H1 (cell line): ENCODE measurements at places on chromosomes 1 and 21.

- no peak overlapping the region for H3K27ac ChIP-seq
- DNase-seq = no peak
- no peaks in the 10 kb centered on the region for H3K36me3 ChIP-seq
- no peak overlapping the region for H3K4me3 ChIP-seq
These were observed 5.6 kb downstream of the MX2 start for GRCh38 chr21:41367301-41367944.

DNA sequence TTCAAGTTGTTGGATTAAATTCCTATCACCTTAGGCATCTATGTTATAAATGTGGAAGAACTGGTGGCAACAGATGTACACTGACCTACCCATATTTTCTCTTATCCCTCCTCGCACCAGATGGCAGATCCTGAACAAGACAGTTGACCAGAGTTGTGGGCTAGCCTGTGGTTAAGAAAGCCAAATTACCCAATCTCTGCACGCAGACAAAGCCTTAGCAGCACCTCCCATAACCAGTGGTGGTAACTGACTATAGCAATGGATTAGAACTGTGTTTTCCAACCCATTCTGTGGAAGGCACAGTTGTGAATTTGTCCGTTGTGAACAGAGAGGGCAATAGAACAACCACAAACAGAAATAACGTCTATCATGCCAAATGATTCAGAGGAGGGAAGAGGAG is 20.6 kb downstream of the ABCB10 start:
- no peaks in the 10 kb centered on the region; the same call in 1 of the 2 replicates for H3K36me3 ChIP-seq
- no peak overlapping the region for H3K4me3 ChIP-seq
- no peaks in the 10 kb centered on the region for H3K4me1 ChIP-seq

DNA sequence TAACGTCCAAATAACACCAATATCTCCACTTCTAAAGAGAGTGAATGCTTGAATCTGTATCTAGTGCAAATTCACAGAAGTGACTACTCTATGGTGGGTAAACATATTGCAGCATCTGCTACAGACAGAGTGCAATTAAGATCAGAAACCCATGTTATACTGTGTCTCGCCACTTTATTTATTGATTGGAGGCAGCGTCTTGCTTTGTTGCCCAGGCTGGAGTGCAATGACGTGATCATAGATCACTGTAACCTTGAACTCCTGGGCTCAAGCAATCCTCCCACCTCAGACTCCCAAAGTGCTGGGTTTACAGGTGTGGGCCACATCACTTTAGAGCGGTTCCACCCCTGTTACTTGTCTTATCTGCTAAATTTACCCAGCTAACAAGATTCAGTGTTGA is 57.0 kb downstream of the HLCS start:
- no peaks in the 10 kb centered on the region for H3K4me1 ChIP-seq
- H3K4me3 ChIP-seq = no peak overlapping the region
- H3K27ac ChIP-seq = no peak overlapping the region

DNA sequence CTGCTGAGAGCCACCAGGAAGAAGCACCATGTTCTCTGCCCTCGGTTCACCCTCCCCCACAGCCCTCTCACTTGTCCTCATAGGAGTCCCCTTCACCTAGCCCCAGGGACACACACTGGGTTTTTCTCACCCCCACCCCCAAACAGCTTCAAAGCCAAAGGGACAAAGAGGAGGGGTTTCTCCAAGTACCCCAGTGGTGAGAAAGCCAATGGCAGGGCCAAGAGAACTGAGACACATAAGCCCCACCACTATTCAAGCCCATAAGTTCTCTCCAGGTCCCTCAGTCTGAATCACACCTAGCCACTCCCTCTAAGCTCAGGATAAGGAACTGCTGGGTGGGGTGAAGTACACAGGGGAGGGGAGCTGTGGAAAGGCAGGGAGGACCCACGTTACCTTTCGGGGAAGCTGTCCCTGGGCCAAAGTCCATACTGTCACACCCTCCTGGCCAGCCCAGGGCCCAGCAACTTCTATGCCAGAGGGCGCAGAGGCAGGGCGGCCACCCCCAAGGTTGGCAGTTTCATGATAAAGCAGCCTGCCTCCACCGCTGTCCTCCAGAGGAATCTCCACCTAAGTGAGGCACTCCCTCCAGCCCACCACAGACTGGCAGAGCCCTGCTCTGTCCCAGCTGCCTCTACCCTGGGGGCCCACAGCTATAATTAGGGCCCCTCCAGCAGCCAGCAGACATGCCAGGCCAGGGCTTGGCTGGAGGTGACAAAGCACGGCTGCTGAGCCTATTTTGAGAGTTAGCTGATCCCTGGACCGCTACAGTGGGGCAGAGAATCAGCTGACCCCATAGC is 39.0 kb upstream of the PPP1R15B start:
- H3K4me1 ChIP-seq = peaks cover 21% of the 10 kb centered on the region
- no peak overlapping the region for H3K4me3 ChIP-seq
- H3K36me3 ChIP-seq = no peaks in the 10 kb centered on the region; the same call in 1 of the 2 replicates
- no peak for DNase-seq
- no peaks in the 10 kb centered on the region for H3K27me3 ChIP-seq

DNA sequence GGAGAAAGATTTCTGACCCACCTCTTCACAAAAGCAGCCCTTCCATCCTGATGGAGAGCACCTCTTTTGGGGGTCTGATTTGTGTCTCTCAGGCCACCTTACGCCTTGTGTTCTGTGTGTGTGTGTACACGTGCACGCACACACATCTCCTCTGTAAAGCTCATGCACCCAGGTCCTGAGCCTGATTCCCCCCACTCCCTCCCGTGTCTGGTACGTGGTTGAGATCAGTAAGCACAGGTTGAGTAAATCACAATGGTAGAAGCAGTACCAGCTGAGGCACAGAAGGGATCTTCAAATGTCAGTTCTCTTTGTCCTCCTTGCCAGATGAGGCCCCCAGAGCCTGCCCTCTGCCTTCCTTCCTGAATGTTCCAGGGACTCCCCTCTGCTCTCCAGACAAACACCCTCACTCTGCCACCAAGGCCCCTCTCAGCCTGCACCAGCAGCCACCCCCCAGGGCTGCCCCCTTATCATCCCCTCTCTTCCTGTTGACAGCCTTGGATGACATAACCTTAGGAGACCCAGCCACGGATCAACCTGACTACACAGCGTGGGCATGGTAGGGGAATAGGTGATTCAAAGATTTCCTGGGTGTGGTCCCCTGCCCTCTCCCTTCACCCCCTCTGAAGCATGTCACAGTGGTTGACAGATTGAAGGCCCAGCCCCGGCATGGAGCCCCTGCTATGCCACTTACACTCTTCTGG is 112.8 kb downstream of the HIVEP3 start:
- H3K27ac ChIP-seq = no peak overlapping the region
- H3K36me3 ChIP-seq = no peaks in the 10 kb centered on the region
- no peak for DNase-seq
- H3K27me3 ChIP-seq = no peaks in the 10 kb centered on the region
- no peak overlapping the region for H3K4me3 ChIP-seq
- no peaks in the 10 kb centered on the region for H3K4me1 ChIP-seq

- H3K27me3 ChIP-seq = no peaks in the 10 kb centered on the region
- no peak overlapping the region for H3K27ac ChIP-seq
- no peak for DNase-seq
These were observed 80.2 kb downstream of the VPS13D start for GRCh38 chr1:12309783-12310742.

- DNase-seq = no peak
- no peaks in the 10 kb centered on the region for H3K27me3 ChIP-seq
- H3K4me1 ChIP-seq = no peaks in the 10 kb centered on the region
- no peaks in the 10 kb centered on the region for H3K36me3 ChIP-seq
- H3K27ac ChIP-seq = no peak overlapping the region
- no peak overlapping the region for H3K4me3 ChIP-seq
These were observed 34.3 kb downstream of the CASZ1 start for GRCh38 chr1:10762153-10762523.

DNA sequence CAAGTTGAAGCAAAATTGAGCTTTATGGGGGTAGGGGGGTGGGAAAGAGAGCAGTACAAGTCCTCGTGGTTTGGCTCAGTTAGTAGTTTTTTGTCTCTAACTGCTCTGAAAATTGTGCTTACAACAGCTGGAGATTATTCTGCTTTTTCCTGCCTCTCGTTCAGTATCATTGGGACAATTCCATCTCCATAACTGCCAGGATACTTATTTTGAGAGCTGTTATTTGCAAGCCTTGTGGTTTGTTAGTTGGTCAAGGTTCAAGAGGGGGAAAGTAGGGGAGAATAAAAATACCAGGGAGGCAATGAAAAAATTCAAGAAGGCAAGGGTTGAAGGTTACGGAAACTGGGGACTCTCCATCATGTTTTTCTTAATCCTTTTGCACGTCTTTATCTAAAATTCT is 811.8 kb upstream of the ADGRL2 start:
- H3K27me3 ChIP-seq = no peaks in the 10 kb centered on the region
- no peak overlapping the region for H3K27ac ChIP-seq
- no peaks in the 10 kb centered on the region for H3K36me3 ChIP-seq
- no peak overlapping the region for H3K4me3 ChIP-seq
- H3K4me1 ChIP-seq = no peaks in the 10 kb centered on the region
- DNase-seq = no peak

DNA sequence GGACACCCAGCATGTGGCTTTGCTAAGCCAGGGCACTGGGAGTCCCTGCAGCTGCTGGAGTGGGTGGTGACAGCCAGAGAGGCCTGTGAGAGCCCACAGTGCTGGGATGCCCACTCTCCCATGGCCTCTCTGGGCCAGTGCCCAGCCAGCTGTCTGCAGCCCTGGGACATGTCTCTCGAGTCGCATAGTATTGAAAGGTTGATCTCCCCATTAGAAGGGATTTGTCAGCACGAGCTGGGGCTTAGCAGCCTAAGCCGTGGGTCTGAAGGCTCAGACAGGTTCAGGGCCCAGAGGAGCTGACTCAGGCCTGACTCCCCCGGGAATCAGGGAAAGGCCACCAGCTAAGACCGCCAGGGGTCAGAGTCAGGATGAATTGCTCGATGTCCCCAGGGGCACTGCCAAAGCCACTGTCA is 53.5 kb downstream of the FOXD2 start:
- H3K27ac ChIP-seq = no peak overlapping the region
- no peaks in the 10 kb centered on the region for H3K27me3 ChIP-seq
- H3K36me3 ChIP-seq = no peaks in the 10 kb centered on the region
- no peak overlapping the region for H3K4me3 ChIP-seq
- H3K4me1 ChIP-seq = peaks cover 5% of the 10 kb centered on the region

DNA sequence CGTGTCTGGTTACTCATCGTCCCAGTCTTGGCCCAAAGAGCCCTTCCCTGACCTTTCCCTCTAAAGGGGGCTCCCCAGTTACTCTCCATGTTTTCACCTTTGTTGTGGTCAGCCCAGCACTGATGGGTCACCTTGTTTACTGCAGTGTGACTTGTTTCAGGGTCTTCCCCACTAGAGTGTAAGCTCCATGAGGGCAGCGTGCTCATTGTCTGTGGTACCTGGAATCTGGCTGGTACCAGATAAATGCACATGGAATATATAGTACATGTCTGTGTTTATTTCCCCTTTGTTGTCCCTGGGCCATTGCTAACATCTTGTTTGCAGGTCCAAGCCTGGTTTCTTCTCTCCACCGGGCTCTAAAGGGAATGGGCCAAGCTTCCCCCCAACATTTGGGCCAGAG is 22.7 kb upstream of the TENT5B start:
- H3K4me3 ChIP-seq = no peak overlapping the region
- H3K4me1 ChIP-seq = peaks cover 27% of the 10 kb centered on the region
- H3K27ac ChIP-seq = no peak overlapping the region
- no peak for DNase-seq
- no peaks in the 10 kb centered on the region for H3K36me3 ChIP-seq

GRCh38 chr1:184272175-184272866 is 114.5 kb upstream of the C1orf21 start:
- no peaks in the 10 kb centered on the region for H3K36me3 ChIP-seq
- H3K4me1 ChIP-seq = peaks cover 16% of the 10 kb centered on the region; the same call in 1 of the 2 replicates
- no peak for DNase-seq
- H3K4me3 ChIP-seq = no peak overlapping the region
- H3K27me3 ChIP-seq = no peaks in the 10 kb centered on the region

DNA sequence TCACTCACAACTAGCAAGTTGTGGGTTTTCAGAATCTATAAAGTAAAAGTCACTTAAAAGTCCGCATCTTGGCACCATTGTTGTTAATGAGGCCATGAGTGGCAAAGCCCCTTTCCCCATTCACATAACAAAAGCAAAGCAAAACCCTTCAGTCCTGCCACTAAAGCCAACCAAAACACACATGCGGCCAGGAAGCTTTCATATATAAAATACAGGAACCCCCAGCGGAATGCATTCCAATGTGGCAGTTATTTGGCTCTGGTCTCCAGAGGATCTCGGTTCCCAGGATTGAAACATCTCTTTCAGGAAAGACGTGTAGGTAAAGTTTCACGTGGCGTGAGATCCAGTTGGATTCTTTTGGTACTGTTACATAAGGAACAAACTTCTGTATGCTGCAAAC is 2.5 kb upstream of the LBR start:
- peaks cover 3% of the 10 kb centered on the region; the same call in 1 of the 2 replicates for H3K27me3 ChIP-seq
- H3K4me3 ChIP-seq = no peak overlapping the region
- H3K27ac ChIP-seq = no peak overlapping the region
- H3K36me3 ChIP-seq = 0 out of 2 replicates have a peak, but pooled peaks cover 5% of the 10 kb centered on the region

DNA sequence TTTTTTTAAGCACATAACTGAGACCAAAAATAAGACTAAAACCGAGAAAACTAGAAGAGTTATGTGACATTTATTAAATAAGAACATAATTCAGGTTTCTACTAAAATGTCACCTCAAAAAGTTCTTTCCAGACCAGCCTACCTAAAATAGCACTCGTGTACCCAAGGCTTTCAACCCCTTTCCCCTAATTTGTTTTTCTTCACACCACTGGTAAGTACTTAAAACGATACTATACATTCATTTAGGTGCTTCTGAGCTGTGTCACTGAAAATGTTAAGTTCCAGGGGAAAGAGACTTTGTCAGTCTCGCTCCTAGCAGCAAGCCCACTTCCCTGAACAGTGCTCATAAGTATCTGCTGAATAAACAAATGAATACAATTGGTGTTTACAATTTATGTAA is 6.8 kb downstream of the RRAGC start:
- no peak overlapping the region for H3K27ac ChIP-seq
- H3K4me3 ChIP-seq = no peak overlapping the region
- no peak for DNase-seq
- no peaks in the 10 kb centered on the region for H3K4me1 ChIP-seq
- H3K27me3 ChIP-seq = no peaks in the 10 kb centered on the region
- peaks cover 28% of the 10 kb centered on the region for H3K36me3 ChIP-seq

DNA sequence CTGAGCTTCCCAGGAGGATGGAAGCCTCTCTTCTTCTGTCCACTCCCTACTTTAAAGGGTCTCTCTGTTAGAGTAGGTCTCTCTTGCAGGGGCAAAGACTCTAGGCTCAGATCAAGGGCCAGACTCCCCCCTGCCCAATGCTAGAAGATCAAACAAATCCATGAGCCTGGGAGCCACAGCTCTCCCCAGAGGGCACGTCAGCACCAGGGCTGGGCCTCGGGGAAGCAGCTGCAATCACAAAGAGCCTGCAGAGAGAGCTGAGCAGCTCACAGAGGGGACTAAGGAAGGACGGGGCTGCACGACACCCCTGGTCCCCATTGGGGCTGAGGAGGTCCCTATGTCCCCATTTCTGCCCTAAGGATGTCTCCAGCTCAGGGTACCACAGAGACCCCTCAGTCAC is 3.9 kb downstream of the CNTN2 start:
- peaks cover 13% of the 10 kb centered on the region for H3K4me1 ChIP-seq
- H3K27me3 ChIP-seq = peaks cover 23% of the 10 kb centered on the region
- no peak for DNase-seq

- no peaks in the 10 kb centered on the region for H3K27me3 ChIP-seq
- DNase-seq = no peak
- H3K36me3 ChIP-seq = no peaks in the 10 kb centered on the region
- H3K4me3 ChIP-seq = no peak overlapping the region
- peaks cover 7% of the 10 kb centered on the region; the same call in 1 of the 2 replicates for H3K4me1 ChIP-seq
- H3K27ac ChIP-seq = no peak overlapping the region
These were observed 146.4 kb downstream of the LRIG2 start for GRCh38 chr1:113219377-113219776.
